Activated T-helper 17 cell treated with anti-CD3 and anti-CD28 coated beads, Interleukin-2, amount 50 U/mL, for 72 hours (primary cell): ENCODE measurements at places on chromosomes 6 and 20.

DNA sequence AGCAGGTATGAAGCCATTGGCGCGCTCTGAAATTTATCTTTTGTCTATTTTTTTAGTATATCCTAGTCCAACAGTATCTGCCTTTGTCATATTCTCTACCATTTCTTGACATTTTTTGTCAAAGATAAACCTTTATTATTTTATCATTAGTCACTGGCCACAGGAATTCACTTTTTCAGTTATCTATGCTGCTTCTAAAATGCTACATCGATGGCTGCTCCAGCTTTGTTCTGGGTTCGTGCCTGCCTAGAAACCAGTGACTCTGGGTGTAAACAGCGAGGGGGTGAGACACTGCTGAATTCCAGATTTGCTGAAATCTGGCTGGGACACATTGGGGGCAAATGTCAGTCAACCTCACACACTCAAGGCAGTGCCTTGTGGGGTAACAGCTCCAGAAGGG, 193.4 kb downstream of the CDC5L start:
- no peaks in the 10 kb centered on the region for H3K4me1 ChIP-seq
- no peaks in the 10 kb centered on the region for H3K36me3 ChIP-seq
- peaks cover 6% of the 10 kb centered on the region for H3K27me3 ChIP-seq
- no peak overlapping the region for H3K27ac ChIP-seq

DNA sequence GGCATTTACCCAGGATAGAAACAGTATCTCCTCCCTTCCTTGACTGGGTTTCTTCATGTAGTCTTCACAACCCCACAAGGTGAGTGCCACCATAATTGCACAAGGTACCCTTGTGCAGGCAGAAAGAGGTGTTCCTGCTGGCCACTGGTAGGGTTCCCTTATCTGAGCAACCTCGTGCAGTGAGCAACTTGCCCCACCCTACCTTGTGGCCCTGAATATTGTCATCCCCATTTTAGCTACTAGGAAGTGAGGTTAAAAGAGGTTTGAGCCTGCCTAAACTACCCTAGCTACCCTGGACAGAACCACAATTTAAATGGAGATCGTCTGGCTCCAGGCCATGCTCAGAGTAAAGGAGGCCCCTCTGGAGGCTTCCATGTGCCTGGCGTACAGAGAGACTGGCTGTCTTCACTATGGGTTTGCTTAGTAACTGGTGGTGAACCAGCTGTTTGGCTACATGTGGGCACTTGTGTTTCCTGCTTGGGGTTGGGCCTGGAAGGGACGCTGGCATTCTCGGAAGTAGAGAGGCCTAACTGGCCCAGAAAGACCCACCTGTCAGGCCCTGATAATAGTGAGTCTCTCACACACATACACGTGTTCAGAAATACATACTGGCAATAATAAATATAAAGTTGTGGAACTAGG, 148.8 kb downstream of the LRFN2 start:
- H3K4me1 ChIP-seq: no peaks in the 10 kb centered on the region
- no peak for ATAC-seq

DNA sequence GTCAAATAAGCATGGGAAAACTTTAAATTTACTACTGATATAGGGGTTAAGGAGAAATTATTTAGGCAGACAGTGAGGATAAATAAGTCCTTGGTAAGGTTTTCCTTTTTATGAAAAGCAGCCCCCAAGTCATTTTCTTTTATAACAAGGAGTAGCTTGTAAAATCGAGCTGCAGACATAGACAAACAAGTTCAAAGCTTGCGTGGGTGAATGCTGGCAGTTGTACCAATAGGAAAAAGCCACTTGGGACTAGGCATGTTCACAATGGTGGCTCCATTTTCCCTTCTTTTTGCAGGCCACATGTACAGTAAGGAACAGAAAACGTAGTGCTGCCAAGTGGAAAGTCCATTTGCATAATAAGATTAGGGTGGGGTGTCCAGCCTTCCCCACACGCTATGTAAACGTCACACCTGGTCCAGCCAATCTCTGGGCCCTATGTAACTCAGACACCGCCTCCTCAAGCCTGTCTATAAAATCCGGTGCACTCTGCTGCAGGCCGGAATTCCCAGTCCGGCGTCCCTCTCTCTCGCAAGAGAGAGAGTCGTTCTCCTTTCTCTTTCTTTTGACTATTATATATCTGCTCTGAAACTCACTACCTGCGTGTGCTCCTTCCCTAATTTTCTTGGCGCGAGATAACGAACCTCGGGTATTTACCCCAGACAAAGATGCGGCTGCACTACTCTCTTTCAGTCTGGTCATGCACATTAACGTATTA, 217.1 kb upstream of the MAN1A1 start:
- no peaks in the 10 kb centered on the region for H3K36me3 ChIP-seq
- no peak overlapping the region for H3K27ac ChIP-seq
- no peak for ATAC-seq
- H3K4me1 ChIP-seq: no peaks in the 10 kb centered on the region

GRCh38 chr6:125300992-125301434, 754 bp downstream of the HDDC2 start:
- peaks cover 38% of the 10 kb centered on the region for H3K4me1 ChIP-seq
- peak overlapping the region; percentile 94 for H3K27ac ChIP-seq
- no peak for ATAC-seq
- H3K27me3 ChIP-seq: no peaks in the 10 kb centered on the region

GRCh38 chr20:37907677-37908401, 4.9 kb downstream of the VSTM2L start:
- H3K27ac ChIP-seq: no peak overlapping the region
- ATAC-seq: no peak
- peaks cover 7% of the 10 kb centered on the region for H3K36me3 ChIP-seq

GRCh38 chr6:155591741-155592140, 136.1 kb upstream of the NOX3 start:
- peaks cover 16% of the 10 kb centered on the region for H3K27me3 ChIP-seq
- H3K27ac ChIP-seq: no peak overlapping the region
- ATAC-seq: no peak
- H3K36me3 ChIP-seq: no peaks in the 10 kb centered on the region
- no peak overlapping the region for H3K4me3 ChIP-seq

- H3K4me1 ChIP-seq: no peaks in the 10 kb centered on the region
- no peak overlapping the region for H3K4me3 ChIP-seq
- no peaks in the 10 kb centered on the region for H3K36me3 ChIP-seq
- no peak overlapping the region for H3K27ac ChIP-seq
Measured at GRCh38 chr6:165055231-165055630, 254.2 kb downstream of the C6orf118 start.

- H3K27ac ChIP-seq: no peak overlapping the region
- H3K36me3 ChIP-seq: no peaks in the 10 kb centered on the region
- H3K4me1 ChIP-seq: no peaks in the 10 kb centered on the region
- no peak for ATAC-seq
Measured at GRCh38 chr6:70099732-70100131, 203.2 kb downstream of the COL9A1 start.

DNA sequence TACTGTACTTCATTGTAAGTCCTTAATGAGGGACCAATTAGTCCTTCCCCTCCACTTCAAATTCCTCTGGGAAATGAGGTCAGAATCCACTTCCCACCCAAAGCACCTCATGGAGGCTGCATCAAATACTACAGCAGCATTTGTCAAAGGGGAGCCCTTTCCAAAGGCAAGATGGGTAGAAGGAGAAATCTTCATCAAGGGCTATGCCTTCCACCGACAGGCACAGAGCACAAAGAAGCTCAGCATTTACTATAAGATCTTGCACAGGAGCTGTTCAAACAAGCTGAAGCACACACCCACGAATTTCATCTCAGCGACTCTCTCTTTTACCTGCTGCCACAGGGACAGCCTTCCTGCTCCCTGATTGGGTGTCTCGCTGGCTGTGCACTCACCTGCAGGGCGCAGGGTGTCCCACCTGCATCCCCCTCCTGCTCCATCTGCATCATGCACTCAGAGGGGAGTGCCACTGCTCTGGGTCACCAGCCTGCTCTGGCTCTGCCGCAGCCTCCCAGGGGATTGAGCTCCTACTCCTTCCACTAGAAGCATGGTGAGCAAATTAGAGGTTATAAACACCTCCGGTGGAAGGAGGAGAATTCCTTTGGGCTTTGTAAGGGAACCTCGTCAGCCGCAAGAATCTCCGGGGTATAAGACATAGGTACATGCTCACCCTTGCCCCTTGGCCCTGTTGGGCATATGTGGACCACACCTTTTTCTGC, 164.5 kb downstream of the ATXN1 start:
- no peaks in the 10 kb centered on the region for H3K27me3 ChIP-seq
- peaks cover 29% of the 10 kb centered on the region for H3K4me1 ChIP-seq
- no peak overlapping the region for H3K4me3 ChIP-seq
- H3K36me3 ChIP-seq: peaks cover 33% of the 10 kb centered on the region
- H3K27ac ChIP-seq: no peak overlapping the region

DNA sequence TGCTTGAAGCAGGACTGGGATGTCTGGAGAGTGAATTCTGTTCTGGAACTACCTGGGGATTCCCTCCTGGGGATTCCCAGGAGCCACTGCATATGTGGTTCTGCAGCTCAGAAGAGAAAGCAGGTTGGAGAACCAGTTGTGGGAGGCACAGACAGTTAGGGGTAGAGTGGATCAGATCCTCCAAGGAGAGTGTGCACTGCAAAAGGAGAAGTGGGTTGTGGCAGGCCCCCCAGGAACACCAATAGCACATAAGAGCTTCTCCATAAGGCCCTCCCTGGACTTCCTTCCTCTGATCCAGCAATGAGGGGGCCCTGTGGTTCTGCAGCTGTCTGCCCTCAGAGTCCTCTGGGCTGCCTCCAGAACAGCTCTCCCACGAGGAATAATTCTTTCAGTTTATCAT, 369.2 kb upstream of the CNR1 start:
- peaks cover 46% of the 10 kb centered on the region for H3K27me3 ChIP-seq
- H3K4me3 ChIP-seq: no peak overlapping the region
- H3K4me1 ChIP-seq: no peaks in the 10 kb centered on the region

DNA sequence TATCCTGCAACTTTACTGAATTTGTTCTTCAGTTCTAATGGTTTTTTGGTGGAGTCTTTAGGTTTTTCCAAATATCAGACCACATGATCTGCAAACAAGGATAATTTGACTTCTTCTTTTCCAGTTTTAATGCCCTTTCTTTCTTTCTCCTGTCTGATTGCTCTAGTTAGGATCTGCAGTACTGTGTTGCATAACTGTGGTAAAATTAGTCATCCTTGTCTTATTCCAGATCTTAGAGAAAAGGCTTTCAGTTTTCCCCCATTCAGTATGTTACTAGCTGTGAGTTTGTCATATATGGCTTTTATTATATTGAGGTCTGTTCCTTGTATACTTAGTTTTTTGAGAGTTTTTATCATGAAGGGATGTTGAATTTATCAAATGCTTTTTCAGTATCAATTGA, 4.3 kb downstream of the MICA start:
- ATAC-seq: peak; percentile 51
- peaks cover 44% of the 10 kb centered on the region for H3K4me1 ChIP-seq

DNA sequence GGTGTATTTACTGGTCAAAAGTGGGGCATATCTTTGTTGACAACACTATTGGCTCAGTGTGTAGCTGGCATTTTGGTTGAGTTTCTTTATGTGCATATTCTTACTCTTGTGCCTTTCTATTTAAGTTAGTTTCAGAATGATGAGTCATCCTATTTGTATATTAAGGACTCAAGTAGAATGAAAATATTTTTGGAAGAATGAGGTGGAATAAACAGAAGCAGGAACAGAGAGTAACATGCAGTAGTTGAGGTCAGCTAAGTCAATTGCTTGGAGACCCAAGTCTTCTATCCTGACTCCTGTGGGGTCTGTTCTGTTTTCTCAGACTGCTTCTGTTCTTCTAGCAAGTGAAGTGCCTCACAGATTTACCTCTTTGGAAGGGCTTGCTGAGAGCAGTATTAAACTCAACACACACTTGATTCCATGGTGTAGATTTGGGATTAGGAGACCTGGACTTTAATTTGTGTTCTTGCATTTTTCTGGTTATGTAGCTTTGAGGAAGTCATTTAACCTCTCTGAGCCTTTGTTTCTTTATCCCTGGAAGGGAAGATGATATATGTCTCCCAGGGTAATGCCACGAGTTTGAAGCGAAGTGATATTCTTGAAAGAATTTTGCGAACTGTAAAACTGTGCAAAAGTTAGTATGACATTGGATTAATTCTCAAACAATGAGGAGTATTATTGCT, 324.3 kb downstream of the QKI start:
- H3K27me3 ChIP-seq: no peaks in the 10 kb centered on the region
- no peak overlapping the region for H3K4me3 ChIP-seq
- no peak for ATAC-seq

GRCh38 chr6:53630533-53631226, 34.9 kb downstream of the KLHL31 start:
- H3K36me3 ChIP-seq: no peaks in the 10 kb centered on the region
- no peak overlapping the region for H3K27ac ChIP-seq
- H3K4me3 ChIP-seq: no peak overlapping the region
- no peaks in the 10 kb centered on the region for H3K4me1 ChIP-seq
- no peak for ATAC-seq

- no peak for ATAC-seq
- H3K27ac ChIP-seq: no peak overlapping the region
- H3K4me3 ChIP-seq: no peak overlapping the region
Measured at GRCh38 chr20:13403453-13403852, 182.4 kb downstream of the ISM1 start.

- no peaks in the 10 kb centered on the region for H3K4me1 ChIP-seq
- no peak overlapping the region for H3K27ac ChIP-seq
- ATAC-seq: no peak
- H3K4me3 ChIP-seq: no peak overlapping the region
- H3K36me3 ChIP-seq: no peaks in the 10 kb centered on the region
Measured at GRCh38 chr6:84653027-84653551, 111.3 kb downstream of the TBX18 start.

GRCh38 chr6:130178692-130179091, 44.1 kb downstream of the SAMD3 start:
- peaks cover 10% of the 10 kb centered on the region for H3K36me3 ChIP-seq
- peak; percentile 24 for ATAC-seq
- no peaks in the 10 kb centered on the region for H3K27me3 ChIP-seq

- H3K4me1 ChIP-seq: peaks cover 9% of the 10 kb centered on the region
- H3K27ac ChIP-seq: no peak overlapping the region
- no peaks in the 10 kb centered on the region for H3K27me3 ChIP-seq
- no peak for ATAC-seq
Measured at GRCh38 chr6:30202366-30202765, 10.8 kb downstream of the TRIM26 start.

- peak overlapping the region; percentile 92 for H3K27ac ChIP-seq
- H3K36me3 ChIP-seq: peaks cover 70% of the 10 kb centered on the region
- peak; percentile 88 for ATAC-seq
- peaks cover 64% of the 10 kb centered on the region for H3K4me1 ChIP-seq
- H3K27me3 ChIP-seq: no peaks in the 10 kb centered on the region
Measured at GRCh38 chr6:24883618-24884017, 52.1 kb downstream of the RIPOR2 start.

- peaks cover 76% of the 10 kb centered on the region for H3K36me3 ChIP-seq
- H3K4me1 ChIP-seq: peaks cover 26% of the 10 kb centered on the region
- H3K27me3 ChIP-seq: no peaks in the 10 kb centered on the region
- H3K27ac ChIP-seq: peak overlapping the region; percentile 76
- H3K4me3 ChIP-seq: peak overlapping the region; percentile 76
- peak; percentile 63 for ATAC-seq
Measured at GRCh38 chr20:62898970-62899632, 27.2 kb downstream of the DIDO1 start.
